GM18507 (cell line): ENCODE measurements at places on chromosomes 13 and 19.

DNA sequence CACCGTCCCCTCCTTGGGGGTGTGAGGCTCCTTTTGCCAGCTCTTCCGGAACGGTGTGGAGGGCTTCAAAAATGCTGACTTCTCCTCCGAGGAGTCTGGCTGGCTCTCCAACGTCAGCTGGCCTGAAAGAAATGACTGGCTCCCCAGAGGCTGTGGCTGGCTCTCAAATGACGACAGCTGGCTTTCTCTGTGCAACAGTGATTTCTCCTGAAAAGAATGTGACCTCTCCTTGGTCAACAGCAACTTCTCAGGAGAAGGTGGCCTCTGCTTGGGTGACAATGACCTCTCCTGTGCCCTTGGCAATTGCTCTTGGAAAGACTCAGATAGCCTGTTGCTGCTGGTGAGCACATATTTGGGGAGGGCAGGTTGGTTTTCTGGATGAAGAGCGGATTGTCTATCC is 29.2 kb downstream of the ONECUT3 start:
- DNase-seq = no peak

GRCh38 chr19:11273296-11273695 is 11.0 kb upstream of the DOCK6 start:
- DNase-seq = no peak

GRCh38 chr13:82370316-82370715 is 1512.0 kb downstream of the SLITRK1 start:
- DNase-seq = no peak

DNA sequence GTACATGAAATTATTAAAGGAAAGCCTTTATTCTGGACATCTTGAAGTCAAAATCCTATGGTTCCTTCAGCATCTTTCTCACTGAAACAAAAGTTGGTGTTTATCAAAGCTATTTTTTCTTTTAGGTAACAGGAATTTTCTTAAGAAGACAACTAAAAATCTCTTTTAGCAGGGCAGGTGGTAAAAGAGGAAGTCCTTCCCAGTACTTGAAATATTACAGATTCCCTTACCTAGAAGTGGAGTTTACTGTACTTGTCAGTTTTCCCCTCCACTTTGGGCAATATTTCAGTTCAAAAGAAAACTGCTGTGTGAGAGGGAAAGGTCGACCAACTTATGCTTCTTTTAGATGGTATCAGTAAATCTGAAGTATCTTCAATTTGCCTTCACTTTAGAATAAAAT is 64.3 kb upstream of the TDRD3 start:
- DNase-seq = no peak

- DNase-seq = no peak
These were observed 63.6 kb upstream of the FLT1 start for GRCh38 chr13:28558567-28558966.

DNA sequence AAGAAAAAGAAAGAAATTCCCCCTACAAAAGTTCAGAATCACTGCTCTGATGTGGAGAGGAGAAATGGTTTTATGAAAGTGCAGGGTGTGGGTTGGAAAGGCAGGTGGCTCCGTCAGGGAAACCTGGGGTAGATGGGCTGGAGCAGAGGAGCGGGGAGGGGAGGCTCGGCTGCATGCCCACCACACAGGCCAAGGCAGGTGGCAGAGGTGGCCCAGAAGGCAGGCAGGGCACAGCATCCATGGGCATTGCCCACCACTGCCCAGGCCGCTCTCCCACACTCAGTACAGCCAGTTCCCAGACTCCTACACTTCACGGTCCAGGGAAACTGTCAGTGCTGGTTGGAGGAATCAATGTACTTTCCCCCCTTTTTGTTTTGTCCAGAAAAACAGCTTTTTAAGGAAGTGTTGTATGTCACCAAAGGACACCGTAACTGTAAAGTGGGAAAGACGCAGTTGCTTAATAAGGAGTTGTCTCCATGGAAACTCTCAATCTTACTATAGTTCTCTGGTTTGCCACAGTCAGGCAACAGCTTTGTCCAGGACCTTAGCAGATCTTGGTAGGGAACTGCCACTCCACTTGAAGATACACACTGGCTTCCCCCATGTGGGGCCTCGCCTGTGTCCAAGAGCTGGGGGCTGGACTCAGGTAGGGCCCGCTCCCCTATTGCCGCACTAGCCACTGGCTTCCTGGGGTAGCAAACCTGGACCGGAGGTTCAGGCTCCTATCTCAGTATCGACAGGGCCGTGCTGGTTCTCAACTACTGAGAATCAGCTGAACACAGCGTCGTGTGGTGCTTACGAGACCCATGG is 82.9 kb downstream of the RAB20 start:
- no peak for DNase-seq

- no peak for DNase-seq
These were observed 910 bp downstream of the PDE4C start for GRCh38 chr19:18225355-18225701.

DNA sequence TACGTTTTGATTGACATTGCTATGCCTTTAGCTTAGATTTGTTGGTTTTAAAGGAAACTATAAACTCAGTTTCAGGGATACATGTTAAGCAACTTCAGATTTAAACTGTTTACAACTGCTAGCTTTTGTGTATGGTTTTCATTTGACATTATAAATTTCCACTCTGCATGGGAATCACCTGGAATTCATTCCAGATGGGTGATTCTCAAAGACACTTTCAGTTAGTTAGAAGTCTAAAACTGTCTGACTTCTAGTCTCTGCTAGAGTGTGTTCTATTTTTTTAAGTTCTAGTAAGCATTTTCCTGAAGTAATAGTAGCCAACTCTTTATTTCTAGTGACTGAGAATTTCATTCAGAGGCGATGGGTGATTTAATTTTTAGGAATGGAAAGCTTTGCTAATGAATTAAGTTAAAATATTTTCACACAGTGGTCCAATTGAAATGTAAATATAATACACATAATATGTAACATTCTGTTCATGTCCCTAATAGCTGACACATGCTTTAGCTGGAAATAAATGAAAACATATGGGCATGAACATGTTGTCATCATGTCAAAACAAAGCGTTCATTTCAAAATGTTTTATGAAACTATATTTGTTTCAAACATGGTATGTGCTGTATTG is 58.3 kb upstream of the CSNK1A1L start:
- no peak for DNase-seq

DNA sequence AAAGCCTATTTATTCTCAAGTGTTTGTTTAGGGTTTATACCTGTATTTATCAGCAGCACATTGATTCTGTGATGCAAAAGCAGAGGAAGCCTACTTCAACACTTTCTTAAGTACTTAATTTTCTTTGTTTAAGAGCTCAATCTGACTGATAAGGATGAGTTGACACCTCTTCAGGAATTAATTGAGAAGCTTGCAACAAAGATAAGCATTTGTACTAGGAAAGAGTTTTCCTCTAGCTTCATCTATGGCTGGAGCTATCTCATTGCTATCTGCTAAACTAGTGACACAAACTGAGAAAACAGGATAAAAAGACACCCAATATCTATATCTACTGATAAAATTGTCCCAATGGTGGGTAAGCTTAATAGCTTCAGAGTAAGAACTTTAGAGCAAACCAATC is 170.1 kb upstream of the SLITRK6 start:
- DNase-seq = no peak

DNA sequence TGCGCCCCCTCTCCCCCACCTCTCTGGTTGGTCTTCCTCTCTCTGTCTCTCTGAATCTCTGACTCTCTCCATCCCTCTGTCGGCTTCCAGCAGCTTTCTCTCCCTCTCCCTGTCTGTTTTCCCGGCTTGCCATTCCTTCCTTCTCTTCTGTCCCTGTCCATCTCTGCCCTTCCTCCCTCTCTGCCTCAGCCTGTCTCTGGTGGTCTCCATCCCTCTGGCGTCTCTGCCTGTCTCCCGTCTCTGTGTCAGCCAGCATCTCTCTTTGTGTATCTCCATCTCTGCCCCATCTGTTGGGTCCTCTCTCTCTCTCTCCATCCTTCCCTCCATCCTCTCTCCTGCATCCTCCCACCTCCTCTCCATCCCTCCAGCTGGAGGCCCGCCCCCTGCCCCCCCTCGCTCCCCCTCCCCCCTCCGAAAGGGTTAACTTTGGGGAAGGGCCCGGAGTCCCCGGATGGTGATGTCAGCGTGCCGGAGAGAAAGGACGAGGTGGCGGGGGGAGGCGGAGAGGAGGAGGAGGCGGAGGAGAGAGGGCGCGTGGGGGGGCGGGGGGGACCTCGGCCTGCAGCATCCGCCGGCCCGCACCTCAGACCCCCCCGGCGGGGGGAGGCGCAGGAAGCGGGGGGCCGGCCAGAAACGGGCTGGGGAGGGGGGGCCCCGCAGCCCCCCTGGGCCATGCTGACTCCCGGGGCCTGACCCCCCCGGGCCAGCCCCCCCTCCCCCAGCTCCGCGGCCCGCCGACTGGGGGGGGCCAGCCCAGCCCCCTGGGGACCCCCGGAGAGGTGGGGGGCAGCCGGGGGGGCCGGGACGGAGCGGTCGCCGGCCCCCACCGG is at the start of gene BRSK1:
TSS of gene BRSK1 (plus strand) at position 450 of the 830 bp plus-strand sequence. CDS start 446 bp downstream, outside the sequence.
- no peak for DNase-seq

DNA sequence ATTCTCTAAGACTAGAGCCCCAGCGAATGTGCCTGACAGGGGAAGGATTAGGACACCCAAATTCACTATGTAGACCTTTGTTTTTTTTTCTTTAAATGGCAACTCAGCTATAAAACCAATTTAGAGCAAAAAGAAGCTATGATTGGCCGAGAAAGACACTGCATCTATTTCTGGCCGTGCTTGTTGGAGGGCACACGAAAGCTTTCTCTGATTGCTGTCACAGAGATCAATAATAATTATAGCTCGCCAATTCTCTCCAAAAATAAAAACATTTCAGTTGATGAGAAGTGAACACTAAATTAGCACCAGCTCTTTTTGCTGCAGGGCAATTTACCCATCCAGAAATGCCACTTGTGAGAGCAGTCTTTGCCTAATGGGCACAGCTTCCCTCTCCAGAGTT is 31.2 kb downstream of the CBY2 start:
- DNase-seq = no peak
